ENCODE measurements at places on chromosomes 2 and 18.

DNA sequence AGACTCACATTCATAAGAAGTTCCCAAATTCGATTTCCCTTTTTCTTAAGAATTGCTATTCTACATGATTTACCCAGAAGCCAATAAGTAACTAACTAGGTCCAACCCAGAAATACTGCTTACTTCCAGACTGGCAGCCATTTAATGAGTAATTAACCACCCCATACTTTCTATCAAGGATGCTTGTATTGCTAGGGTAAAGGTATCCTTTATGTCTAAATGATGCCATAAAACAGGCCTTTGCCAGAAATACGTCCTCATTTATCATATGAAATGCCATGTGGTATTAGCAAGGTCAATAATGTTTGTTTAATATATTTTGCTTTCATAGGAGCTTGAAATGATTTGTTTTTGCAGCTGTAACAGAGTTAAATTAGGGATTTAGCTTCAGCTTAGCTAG lies 56.1 kb downstream of the PLEKHM3 start:
- no peak for DNase-seq

- peak; percentile 70 for DNase-seq
These were observed 69.6 kb downstream of the PHLPP1 start for GRCh38 chr18:62784966-62785413.

GRCh38 chr2:206287197-206287596 lies 12.7 kb downstream of the ZDBF2 start:
- DNase-seq: no peak

DNA sequence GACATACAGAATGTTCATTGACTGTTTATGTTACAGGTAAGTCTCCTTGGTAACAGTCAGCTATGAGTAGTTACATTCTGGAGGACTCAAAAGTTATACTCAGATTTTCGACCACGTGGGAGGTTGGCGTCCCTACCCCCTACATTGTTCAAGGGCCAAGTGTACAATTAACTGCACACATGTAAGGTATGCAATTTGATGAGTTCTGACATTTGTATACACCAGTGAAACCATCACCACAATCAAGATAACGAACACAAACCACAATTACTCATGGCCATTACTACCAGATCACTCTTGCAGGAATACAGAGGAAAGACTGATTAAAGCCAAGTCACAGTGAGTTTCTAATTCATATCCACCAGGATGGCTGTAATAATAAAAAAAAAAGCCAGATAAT lies 39.6 kb upstream of the LDLRAD4 start:
- no peak for DNase-seq

GRCh38 chr2:232577841-232578240 lies 27.4 kb downstream of the EIF4E2 start:
- no peak for DNase-seq

- peak; percentile 44 for DNase-seq
These were observed 78.4 kb upstream of the MEX3C start for GRCh38 chr18:51275712-51276476.

DNA sequence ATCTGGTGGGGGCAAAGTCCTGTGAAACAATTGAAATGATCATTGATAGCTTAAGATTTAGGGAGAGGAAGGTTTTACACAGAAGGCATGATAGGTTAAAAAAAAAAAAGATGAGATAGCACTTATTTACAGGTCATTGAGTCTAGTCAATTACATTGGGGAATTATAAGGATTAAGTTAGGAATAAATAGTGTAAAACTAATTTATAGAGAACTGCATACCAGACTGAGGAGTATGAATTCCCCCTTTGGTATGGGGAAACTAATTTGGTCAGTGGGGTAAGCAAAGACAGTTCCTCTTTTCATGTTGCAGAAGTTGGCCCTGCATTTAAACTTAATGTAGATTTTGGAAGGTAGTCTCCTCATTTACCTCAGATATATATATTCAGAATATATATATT lies 10.8 kb downstream of the GLS start:
- no peak for DNase-seq

- no peak for DNase-seq
These were observed 18.3 kb downstream of the SMAD7 start for GRCh38 chr18:48932462-48932818.

GRCh38 chr18:12257996-12258718 lies 4.0 kb downstream of the CIDEA start:
- DNase-seq: no peak

DNA sequence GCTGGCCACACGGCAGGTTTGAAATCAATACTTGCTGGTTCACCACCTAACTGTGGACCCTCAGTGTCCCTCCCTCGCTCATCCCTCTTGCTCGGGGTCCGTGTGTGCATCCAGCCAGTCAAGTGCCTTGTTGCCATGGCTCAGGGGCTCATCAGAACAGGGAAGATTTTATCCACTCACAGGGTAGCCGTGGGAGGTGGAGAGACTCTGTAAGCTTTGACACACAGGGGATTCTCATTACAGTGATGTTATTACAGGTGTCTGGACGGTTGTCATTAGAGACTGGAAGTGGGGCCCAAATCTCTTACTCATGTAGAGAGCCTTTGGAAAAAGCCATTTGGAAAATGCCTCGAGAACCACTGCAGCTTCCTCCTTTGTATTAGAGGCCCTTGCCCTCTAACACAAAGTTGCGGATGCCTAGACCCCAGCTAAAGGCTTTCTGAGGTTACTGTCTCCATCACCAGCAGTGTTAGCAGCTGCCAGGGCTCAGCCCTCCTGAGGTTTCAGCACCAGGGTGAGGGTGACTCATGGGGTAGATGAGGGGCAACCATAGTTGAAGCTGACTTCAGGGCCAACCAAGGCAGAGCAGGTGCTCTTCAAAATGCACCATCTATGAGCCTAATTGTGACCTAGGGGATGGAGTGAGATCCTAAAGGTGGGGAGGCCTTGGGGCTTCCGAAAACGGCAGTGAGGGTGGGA lies 195.6 kb downstream of the CLIP4 start:
- no peak for DNase-seq

DNA sequence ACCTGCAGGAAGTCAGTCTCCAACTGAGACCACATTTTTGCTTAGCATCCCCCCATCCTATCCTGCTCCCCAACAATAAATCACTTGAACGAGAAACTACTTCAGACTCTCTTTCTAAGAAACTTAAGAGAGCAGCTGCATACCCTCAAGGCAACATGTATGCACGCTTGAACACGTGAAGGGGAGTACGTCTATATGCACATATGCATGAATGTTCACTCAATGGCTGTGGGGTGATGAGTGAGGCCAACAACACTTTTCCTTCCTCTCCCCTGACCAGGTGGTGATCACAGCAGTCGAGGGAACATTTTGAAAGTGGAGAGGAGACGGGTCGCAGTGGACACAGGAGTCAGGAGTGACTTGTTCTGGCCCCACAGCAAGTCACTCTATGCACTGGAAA lies 79.8 kb upstream of the LPIN2 start:
- no peak for DNase-seq

DNA sequence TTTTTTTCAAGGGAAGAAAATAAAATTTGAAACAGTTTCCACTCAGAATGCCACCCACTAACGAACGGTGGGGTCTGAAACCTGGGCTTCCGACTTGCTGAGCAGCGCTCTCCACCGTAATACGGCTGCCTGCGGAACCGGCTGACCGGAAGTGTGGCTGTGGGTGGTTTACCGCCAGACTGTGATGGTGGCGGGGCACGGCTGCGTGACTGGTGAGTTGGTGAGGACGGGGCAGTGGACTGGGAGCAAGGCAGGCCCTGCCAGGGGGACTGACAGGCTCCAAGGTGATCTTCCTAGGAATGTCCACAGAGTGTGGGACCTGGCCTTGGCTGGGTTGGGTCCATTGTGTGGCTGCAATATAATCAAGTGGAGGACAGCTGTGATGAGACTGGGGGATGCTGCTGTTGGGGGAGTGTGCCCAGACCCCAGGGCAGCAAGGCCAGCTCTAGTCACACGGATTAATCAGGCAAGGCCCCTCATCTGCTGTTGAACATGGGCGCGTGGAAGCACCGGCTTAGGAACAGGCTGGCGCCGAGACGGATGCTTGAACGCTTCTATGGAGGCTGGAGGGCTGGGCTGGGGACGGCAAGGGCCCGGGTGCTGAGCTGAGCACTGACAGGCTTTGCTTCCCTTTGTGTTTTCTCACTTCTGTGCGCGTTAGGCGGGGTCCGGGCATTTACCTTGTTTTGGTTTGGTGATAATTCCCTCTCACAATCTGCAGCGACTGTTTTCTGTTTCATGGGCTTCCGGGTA lies 357.7 kb upstream of the SPRED2 start:
- no peak for DNase-seq

- peak; percentile 4 for DNase-seq
These were observed 113.0 kb downstream of the EFEMP1 start for GRCh38 chr2:55810622-55811020.

GRCh38 chr2:105400138-105400540 lies 1.3 kb upstream of the FHL2 start:
- DNase-seq: no peak

DNA sequence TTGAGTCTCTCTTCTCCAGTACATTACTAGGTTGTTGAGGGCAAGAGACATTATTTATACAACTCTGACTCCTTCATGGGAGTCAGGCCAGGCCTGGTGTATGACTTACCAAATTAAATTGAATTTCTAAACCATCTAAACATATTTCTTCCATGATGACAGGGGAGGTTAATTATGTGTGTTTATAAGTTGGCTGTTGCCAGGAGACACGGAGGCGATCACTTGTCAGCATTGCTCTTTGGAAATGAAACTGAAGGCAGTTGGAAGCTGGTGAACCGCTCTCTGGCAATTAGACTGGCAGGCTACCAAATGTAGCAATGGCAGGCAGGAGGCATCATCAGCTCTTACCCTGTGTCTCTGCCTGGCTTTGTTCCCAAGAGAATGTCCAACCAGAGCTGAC lies 241.4 kb downstream of the KCNS3 start:
- DNase-seq: peak; percentile 37

- no peak for DNase-seq
These were observed 1.5 kb downstream of the UCN start for GRCh38 chr2:27306573-27307286.

- DNase-seq: no peak
These were observed 1333.3 kb upstream of the SLC39A10 start for GRCh38 chr2:194323740-194324139.

- DNase-seq: no peak
These were observed 19.0 kb downstream of the SKA1 start for GRCh38 chr18:50393802-50394201.
